LNCaP clone FGC (cell line): ENCODE measurements at places on chromosomes 4 and X.
A peak's percentile ranks its signal among the peaks of the same experiment; 100 is the strongest.

DNA sequence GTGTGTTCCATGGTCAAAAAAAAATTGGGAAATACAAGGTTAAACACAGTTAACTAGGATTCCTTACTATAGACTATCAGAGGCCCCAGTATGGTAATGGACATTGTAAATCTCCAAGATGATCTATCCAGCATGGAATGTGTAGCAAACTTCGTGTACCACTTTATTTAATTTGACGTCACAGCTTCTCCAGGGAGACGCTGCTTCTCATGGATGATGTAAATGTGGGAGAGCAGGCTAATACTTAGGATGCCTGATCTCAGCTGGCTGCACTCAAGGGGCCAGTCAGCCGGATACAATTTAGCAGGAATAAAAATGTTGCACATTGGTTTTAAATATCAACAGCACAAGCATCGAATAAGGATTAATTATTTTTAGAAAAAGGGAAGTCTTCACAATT is 111.7 kb upstream of the HPF1 start:
- DNase-seq = peak; percentile 33

DNA sequence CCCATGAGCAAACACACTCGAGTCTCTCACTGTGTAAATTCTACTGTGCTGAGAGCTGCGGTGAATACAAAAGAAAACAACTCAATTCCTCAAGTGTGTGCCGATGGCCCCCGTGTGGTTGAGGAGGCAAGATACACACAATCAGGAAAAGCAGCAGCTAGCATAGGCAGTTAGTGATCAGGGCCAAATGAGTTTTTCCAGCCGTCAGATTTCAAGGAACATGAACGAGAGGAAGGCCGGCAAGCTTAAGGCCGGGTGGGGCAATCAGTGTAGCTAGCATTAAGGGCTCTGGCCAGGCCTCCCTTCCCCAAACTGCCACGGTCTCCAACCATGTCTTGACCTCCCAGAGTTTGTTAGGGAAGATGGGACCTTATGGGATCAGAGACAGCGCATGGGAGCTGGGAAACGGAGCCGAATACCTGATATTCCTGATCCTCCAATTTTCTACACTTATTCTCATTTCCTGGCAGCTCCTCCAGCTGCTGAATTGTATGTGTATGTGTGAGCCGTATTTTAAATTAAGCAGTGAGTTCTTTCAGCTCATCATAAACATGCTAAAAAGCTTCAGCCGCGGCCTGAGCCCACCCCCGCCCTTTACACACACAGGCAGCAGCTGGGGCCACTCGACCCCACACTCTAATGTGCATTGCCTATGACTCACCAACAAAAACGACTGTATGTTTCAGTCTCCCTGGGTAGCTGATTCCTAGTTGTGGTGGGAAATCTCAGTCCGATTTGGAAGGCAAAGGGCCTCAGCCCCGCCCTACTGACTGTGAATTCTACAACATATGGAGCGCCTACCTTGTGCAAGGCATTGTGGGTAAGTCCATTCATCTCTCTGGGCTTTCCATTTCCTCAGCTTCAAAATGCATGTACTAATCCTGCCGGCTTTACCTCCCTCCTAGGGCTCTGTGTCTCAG is 59.9 kb downstream of the RTL9 start:
- no peak for DNase-seq

GRCh38 chr4:15295421-15296162 is 132.2 kb upstream of the C1QTNF7 start:
- DNase-seq = no peak

DNA sequence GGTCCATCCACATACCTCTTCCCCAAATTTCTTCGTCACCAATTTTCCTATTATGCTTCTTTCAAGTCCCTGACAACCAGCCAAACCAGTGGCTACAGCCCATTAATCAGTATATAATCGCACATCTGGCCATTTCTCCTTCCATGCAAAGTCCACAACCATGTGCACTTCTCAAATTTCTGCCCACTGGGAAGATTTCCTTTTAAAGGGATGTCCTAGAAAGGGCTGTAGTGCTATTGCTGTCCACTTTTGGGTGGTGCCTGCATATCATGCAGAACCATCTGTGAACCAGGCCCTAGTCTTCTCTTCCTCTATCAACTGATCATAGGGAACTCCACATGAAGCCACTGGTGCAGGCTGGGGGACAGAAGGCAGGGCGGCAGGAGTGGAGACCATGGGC is 55.2 kb upstream of the MID1IP1 start:
- no peak for DNase-seq

DNA sequence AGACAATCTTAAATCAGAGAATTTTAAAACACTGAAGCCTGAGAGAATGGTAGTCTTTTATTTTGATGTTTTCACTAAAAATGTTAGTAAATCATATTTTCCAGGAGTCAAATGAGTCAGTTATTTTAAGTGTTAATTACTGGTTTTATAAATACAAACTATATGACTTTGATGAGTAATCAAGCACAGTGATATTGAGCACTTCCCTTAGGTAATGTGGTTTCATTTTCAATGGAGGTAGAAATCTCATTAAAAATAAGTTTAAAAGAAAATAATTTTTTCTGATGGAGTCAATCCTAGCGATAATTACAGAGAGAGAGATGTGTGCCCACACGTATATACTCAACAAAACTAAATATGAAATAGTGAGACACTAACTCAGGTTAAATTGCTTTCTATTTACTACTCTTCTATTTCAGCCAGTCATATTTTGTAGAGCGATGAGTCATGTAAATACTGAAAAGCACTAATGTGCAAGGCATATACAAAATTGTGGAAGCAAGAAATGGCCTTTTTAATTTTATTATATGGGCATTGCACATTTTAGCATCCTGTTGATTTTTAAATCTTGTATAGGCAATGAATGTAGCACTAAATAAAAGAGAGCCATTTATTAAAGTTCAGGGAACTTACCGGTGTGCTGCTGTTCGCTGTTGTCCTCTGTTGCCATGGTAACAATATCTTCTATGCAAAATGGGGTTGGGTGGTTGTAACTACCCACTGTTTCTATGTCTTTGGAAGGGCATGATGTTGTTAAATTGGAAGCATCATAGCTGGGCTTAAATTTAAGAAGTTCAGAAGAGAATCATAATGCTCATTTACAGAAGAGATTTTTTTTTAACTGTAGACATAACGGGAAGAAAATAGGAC is 513.7 kb downstream of the TLL1 start:
- no peak for DNase-seq
